ENCODE measurements at places on chromosomes 1 and 21. TPM values are rescaled to one million over a fixed set of nuclear protein-coding genes. Genes with fewer than 3 reads are reported as not detected.
A peak's percentile ranks its signal among the peaks of the same experiment; 100 is the strongest.

GRCh38 chr1:151621351-151621750 lies 9.5 kb downstream of the SNX27 start:
- no peak overlapping the region for H3K4me3 ChIP-seq
- no peak for DNase-seq
- H3K27me3 ChIP-seq = no peaks in the 10 kb centered on the region
- no peaks in the 10 kb centered on the region for H3K4me1 ChIP-seq
- no peaks in the 10 kb centered on the region for H3K36me3 ChIP-seq

- H3K4me1 ChIP-seq = no peaks in the 10 kb centered on the region
- DNase-seq = no peak
- no peaks in the 10 kb centered on the region for H3K27me3 ChIP-seq
- no peaks in the 10 kb centered on the region for H3K36me3 ChIP-seq
- no peak overlapping the region for H3K4me3 ChIP-seq
Observed at GRCh38 chr1:52157582-52157981, 15.7 kb downstream of the ZFYVE9 start.

The UTP11 gene
- total RNA-seq = 60.5 TPM

The MMEL1 gene
- not detected for total RNA-seq

The SF3B4 gene
- 119 TPM for total RNA-seq

DNA sequence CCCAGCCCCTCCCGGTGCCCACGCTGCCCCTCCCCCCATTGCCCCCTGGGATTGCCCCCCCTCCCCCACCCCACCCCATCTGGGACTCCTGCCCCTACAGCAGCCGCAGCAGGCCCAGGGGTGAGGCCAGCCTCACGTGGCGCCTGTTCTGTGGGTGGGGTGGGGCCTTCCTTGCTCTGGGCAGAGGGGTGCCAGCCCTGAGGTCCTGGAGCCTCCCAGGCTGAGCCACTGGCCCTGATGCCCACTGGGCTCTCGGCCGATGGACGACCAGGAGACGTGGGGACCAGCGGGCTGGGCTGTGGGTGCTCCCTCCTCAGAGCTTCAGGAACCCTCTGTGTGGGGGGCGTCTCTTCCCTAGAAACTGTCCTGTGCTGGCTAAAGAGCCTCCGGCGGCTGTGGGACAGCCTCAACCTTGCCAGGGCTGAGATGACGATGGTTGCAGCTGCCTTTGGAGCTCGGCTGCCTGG lies 5.8 kb upstream of the C1orf159 start:
- no peaks in the 10 kb centered on the region for H3K36me3 ChIP-seq
- H3K27ac ChIP-seq = no peak overlapping the region
- H3K27me3 ChIP-seq = peaks cover 17% of the 10 kb centered on the region
- H3K4me1 ChIP-seq = peaks cover 3% of the 10 kb centered on the region
- H3K4me3 ChIP-seq = no peak overlapping the region

The GPR153 gene
- 6.1 TPM for total RNA-seq

GRCh38 chr1:238119060-238119459 lies 228.3 kb upstream of the ZP4 start:
- no peak for DNase-seq
- H3K27me3 ChIP-seq = no peaks in the 10 kb centered on the region
- no peak overlapping the region for H3K4me3 ChIP-seq
- H3K36me3 ChIP-seq = no peaks in the 10 kb centered on the region

GRCh38 chr1:246066573-246066972 lies 440.5 kb downstream of the SMYD3 start:
- H3K4me3 ChIP-seq = no peak overlapping the region
- H3K27ac ChIP-seq = no peak overlapping the region
- peak; percentile 10 for DNase-seq
- H3K36me3 ChIP-seq = no peaks in the 10 kb centered on the region
- H3K27me3 ChIP-seq = no peaks in the 10 kb centered on the region

The MUL1 gene
- total RNA-seq = 16.9 TPM

The CD1D gene
- total RNA-seq = 0.92 TPM

The ETNK2 gene
- total RNA-seq = 23.1 TPM

DNA sequence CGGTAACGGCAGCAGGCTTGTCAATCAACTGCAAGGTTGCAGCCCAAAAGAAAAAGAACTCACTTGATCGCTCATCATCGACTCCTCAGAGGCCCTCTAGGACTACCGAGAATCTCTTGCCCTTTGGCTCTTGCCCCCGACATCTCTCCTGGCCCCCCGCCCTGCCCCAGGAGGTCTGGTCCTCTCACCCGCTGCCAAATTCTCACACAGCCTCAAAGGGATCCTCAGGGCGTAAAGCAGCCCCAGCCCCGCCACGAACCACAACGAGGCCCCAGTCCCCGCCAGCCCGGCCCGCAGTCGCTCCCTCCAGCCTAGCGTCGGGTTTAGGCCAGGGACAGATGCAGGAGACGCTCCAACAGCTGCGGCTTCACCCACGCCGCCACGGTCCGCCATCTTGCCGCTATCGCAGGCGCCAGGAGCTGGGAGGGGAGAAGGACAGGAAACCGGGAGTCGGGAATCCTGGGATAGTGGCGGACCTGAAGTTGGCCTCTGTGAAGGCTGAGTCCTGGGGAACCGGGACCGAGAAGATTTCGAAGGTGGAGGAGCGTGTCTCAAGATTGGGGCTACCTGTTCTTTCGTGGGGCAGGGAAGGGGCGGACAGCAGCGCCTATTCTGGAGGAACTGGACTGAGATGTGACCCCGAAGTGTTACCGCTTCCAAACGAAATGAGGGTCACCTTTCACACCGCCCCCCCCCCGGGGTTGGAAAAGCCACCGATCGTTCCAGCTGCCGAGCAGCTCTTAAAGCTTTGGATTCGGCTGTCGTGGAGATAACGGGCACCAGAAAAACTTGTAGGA lies at the start of gene ST7L:
Gene ST7L, minus strand, starts transcription at position 421 of the 797 bp plus-strand sequence. Its CDS starts 28 bp downstream, at position 393.
- peaks cover 5% of the 10 kb centered on the region for H3K4me1 ChIP-seq
- peak; percentile 76 for DNase-seq
- H3K36me3 ChIP-seq = no peaks in the 10 kb centered on the region
- no peaks in the 10 kb centered on the region for H3K27me3 ChIP-seq

DNA sequence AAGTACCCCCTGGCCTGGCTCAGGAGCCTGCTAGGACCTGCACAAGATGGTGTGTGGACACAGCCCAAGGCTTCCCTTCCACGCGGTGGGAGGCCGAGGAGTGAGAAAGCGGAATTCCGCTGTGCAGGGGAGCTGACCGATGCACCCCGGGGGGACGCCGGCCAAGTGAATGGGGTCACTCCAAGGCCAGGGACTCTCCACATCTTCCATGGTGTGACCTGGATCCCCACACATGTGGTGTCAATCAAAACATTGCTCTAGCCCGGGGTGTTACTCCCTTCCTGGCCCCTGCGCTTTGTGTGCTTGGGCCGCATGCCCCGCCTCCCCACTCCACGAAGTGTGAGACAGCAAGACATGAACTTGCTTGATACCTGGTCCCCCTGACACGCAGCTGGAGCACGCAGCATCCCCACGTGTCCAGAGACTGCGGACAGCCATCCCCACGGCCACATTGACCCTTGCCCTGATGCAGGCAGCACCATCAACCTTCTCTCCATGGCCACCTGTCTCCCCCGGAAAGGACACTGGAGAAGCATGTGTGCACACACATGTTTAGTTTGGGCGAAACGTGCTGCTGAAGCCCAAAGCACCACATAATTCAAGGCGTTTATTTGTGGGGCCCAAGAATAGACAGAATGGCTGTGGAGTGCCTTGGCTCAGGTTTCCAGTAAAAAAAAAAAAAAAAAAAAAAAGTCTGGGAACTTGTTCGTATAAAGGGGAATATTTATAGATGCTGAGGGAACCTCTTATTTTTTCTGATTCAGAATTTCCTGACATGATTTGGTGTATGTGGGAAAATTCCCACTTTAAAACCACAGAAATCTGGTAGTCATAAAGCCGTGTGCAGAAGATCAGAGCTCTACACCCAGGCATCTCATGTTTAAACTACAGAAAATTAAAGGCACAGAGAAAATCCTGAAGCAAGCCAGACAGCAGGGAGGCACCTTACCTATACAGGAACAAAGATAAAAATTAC lies 171.7 kb downstream of the HUNK start:
- no peak overlapping the region for H3K4me3 ChIP-seq
- no peaks in the 10 kb centered on the region for H3K27me3 ChIP-seq
- DNase-seq = no peak
- H3K27ac ChIP-seq = no peak overlapping the region
- H3K4me1 ChIP-seq = 0 out of 2 replicates have a peak, but pooled peaks cover 2% of the 10 kb centered on the region

DNA sequence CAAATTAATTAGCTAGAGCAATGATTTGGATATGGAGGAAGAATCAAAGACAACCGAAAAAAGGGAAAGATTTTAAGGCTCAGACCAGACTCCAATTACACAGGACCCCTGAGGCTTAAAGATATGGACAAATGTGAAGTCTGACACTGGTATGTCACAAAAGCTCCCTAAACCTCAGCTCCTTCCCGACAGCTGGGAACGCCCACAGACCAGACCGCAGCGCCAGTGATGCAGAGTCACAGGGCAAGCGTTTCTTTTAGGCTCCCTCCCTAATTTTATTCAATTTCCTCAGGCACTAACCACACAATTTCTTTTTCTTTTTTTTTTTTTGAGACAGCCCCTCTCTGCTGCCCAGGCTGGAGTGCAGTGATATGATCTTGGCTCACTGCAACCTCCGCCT lies 40.2 kb downstream of the NID1 start:
- DNase-seq = no peak
- H3K27ac ChIP-seq = no peak overlapping the region
